Uterus (tissue), 4 donors: ENCODE measurements at places on chromosomes 1 and 21. TPM values are rescaled to one million over a fixed set of nuclear protein-coding genes. Genes with fewer than 3 reads are reported as not detected.

The VN1R5 gene
- not detected for total RNA-seq

The ARHGEF11 gene
- 28.2 TPM for total RNA-seq

The PADI4 gene
- 1.2 TPM for total RNA-seq

The ERVH48-1 gene
- total RNA-seq, result not detected

The CNR2 gene
- total RNA-seq, result 0.14 TPM

The NEK7 gene
- 131 TPM for total RNA-seq

The CLIC6 gene
- total RNA-seq, result 0.51 TPM

The LRRN2 gene
- total RNA-seq, result 4.8 TPM

The FYB2 gene
- 8.2 TPM for total RNA-seq
